ENCODE measurements at places on chromosomes 3 and 15.

DNA sequence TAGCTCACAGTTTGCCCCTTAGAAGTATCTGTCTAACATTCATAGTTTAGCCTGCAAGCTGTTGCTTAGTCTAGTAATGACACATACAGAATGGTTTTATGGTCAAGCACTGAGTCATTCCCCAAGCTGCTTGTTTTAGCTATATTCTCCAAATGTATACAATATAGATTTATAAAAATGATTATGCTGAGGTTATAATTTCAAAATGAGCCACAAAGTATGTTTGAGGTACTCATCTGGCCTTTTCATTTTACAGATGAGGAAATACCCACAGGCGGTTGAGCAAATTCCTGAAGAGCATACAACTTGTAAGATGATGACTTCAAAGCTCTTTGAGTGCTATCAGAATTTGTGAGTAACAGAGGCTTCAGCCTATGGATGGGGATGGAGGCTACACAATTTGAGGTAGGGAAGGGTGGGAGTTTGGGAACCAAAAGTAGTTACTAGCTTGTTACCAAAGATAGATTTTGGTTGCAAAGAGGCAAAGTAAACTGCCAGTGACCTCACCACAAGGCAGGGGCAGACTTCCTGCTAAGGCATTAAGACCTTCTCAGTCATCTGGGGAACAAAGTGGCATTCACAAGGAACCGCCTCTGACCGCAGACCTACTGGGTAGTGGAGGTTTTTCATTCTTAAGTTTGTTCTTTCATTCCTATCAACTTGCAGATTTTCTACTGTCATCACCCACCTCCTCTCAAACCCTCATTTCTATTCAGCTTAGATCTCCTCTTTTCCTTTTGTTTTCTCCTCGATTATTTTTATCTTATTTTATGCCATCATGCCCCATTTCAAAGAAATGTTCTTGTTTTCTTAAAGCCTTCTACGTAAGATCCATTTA lies 257.2 kb upstream of the NECTIN3 start:
- DNase-seq: no peak

GRCh38 chr3:82087958-82088357 lies 326.5 kb upstream of the GBE1 start:
- DNase-seq: no peak

DNA sequence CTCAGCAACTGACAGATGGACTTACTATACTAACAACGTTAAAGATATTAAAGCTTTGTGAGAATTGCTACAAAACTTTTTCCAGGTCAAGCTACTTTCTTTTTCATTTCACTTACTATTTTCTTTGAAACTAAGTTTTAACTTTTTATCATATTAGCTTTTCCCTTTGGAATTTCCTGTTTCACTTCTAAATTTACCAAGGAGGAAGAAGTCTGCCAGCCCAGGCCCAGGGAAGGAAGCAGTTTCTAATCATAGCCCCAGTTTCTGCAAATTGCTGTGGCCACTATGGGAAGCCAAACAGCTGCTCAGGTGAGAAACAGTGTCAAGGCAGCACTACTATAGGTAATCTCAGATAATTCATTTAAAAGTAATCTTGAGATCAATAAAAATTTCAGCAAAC lies 18.4 kb downstream of the CYFIP1 start:
- DNase-seq: no peak

GRCh38 chr3:186459108-186459467 lies 85.1 kb downstream of the CRYGS start:
- no peak for DNase-seq

- DNase-seq: no peak
These were observed 379.4 kb downstream of the DIPK2A start for GRCh38 chr3:144351011-144351410.

- no peak for DNase-seq
These were observed 665.5 kb upstream of the NAALADL2 start for GRCh38 chr3:174193604-174194003.

DNA sequence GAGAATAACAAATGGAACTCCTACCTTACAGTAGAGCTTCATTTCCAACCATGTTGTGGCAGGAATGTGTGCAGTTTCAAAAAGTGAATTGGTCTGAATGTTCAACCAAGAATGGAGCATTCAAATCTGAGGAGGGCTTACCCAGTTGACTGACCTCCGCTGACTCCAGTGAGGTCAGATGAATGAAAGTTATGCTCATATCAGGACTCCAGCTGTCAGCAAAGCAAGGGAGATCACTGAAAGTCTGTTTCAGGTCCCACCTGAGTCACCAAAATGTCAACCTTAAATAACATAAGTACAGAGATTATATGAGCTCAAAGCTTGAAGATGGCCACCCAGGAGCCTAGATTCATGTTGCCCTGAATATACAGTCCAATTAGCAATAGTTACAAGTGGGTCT lies 473.5 kb downstream of the RBMS3 start:
- no peak for DNase-seq

GRCh38 chr3:182508919-182509711 lies 284.2 kb upstream of the ATP11B start:
- DNase-seq: no peak

- DNase-seq: no peak
These were observed 72.1 kb downstream of the TIGIT start for GRCh38 chr3:114365909-114366308.

GRCh38 chr3:115709931-115710330 lies 86.6 kb downstream of the GAP43 start:
- DNase-seq: no peak

GRCh38 chr15:89105147-89105546 lies 16.9 kb downstream of the ABHD2 start:
- DNase-seq: no peak

- no peak for DNase-seq
These were observed 221.6 kb downstream of the PLOD2 start for GRCh38 chr3:145939431-145939830.

DNA sequence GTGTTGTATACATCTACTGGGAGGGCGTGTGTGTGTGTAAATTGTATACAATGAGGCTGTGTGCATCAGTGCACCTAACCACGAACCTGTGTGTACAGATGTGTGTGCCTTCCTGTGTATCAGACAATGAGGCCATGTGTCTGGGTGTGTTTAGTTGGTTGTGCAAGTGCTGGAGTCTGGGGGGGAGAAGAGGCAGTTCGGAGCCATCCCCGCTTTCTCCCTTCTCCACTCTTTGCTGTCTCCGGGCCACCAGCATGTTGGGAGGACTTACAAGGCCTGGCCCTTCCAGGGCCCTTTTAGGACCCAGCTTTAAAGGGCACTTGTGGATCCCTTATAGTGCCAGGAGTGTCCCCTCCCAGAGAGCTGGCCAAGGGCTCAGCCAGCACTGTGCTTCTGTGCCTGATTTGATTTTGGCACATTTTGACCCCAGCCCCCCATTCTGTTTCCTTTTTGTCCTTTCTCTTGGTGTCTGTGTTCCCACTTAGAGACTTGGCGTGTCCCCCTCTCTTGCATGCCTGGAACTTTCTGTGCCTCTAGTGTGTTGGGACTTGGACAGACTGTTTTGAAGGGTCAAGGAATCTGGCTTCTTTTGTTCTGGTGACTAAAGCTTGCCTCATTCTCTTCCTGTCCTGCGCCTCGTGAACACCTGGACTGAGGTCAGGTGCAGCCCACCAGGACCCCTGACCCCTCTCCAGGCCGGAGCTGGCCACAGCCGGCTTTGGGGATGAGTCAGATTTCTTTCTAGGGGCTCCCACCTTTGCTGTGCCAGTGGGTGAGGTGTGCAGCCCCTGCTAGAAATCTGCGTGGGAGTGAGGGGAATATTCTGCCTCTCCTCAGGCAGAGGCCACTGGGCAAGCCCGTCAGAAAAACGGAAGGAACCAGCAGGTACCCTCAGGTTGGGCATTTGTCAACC lies 1.5 kb downstream of the CTDSPL start:
- no peak for DNase-seq

GRCh38 chr3:8607234-8608040 lies 37.2 kb downstream of the SSUH2 start:
- no peak for DNase-seq

Data from activated T-helper 1 cell treated with Interleukin-2 at 50 U/mL for 16 hours (primary cell).